Right ventricle myocardium inferior (tissue), 1 donor: ENCODE measurements at places on chromosomes 6 and 20.

DNA sequence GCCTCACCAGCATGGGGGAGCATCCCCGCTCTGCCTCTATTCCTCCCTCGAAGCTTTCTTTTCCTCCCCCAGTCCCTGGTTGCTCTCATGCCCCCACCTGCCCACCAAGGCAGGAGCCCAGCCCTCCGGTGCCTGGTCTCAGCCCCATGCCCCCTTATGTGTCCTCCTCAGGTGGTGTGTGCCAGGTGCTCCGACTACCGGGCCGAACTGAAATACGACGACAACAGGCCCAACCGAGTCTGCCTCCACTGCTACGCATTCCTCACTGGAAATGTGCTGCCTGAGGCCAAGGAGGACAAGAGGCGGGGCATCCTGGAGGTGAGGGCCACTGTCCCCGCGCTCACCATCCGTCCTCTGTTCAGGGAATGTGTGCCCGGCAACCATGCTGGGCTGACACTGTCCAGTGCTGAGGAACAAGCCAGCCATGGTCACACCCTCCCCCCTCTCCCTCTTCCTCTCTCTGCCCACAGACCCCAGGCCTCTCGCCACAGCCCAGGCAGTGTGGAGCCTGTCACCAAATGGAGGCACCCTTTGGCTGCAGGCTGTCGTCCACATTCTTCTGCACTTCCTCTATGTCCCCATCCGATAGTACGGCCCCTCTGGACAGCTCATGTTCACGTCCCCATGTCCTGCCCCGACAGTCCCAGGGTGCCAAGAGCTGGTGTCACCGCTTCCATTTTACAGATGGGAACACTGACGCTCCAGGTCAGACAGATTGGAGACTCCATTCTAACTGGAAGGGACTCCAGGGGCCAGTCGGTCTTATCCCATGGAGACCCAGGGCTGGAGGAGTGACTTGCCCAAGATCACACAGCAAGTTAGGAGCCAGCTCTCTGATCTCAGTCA, 20.4 kb downstream of the FGD2 start:
- DNase-seq = no peak

DNA sequence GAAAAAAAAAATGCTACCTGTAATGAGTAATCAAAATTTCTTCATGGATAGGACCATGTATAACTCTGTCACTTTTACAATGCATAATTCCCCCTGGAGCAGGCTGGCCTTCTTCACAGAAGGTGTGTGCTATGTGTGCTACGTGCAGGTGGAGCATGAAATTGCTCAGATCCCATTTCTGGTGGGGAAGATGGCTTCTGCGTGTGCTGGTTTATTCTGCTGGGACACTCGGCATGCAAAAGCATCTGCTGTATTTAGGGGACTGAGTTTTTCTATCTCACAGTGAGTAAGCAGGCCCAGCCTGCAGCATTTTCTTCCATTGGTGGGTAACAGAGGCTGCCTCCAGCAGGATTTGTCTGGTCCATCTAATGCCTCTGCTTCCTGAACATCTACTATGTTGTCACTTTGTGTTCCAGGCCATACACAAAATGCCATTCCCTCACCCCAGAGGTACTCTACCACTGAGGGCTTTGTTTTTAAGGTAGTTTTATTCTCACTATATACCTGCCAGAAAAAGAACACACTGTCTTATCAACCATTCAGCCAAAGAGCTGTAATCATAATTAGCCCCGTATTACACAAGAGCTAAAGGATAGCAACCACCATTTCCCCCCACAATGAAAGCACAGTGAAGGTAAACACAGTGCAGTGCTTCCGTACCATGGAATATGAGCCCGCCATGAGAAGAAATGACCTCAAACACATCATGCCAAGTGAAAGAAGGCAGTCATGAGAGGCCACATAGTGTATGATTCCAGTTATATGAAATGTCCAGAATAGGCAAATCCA, 62.4 kb downstream of the SYNDIG1 start:
- no peak for DNase-seq

- DNase-seq = no peak
These were observed 29.0 kb downstream of the CDK19 start for GRCh38 chr6:110786271-110786670.

DNA sequence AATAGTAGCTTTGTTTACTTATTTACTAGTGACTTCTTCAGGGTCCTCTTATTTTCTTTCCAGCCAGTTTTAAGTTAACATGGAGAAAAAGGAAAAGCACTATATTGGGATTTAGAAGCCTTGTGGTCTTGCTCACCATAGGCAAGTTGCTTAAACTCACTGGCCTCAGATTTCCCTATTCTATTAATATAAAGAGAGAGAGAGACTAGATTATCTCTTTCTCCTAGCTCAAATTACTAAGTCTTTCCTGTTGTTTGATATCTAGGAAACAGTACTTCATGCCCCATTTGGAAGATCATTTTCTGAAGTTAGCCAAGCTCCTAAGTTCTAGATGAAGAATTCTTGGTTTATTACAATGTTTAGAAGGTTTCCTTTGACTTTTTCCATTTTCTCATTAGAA, 32.5 kb downstream of the CTNNBL1 start:
- no peak for DNase-seq

- DNase-seq = no peak
These were observed 105.6 kb downstream of the DCDC2 start for GRCh38 chr6:24252280-24252679.

GRCh38 chr6:34484899-34485298, 19.0 kb downstream of the PACSIN1 start:
- DNase-seq = no peak

DNA sequence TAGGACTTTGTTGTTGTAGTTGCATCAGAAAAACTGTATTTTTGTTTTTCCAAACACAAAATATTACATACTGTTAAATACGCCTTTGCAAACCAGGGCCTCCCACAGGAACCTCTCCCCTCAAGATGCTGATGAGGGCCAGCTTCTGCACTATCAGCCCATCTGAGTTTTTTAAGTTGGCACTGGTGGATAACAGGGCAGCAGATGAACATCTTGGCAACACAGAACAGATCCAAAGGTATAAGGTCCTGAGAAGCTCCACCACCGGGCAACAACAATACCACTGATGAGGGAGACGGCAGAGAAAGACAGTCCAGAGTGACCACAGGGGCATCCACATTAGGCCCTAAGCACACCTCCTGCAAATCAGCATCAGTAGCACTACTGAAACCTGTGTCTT, 177.7 kb downstream of the DLL1 start:
- no peak for DNase-seq

DNA sequence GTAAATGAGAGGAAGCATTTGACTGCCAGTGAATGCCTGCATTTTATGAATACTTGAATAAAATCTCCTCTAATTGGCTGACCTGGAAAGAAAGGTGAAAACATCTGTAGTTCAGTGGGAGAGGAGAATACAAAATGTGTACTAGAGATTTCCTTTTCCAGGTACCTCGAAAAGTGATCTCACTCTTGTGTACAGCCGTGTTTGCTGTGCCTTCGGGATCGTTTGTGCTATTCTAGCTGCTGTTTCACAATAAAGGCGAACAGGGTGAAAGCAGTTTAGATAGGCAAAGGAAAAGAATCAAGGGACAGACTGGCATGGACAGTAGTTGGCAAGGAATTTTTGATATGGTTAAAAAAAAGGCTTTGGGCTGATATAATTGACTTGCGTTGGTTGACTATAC, 112.3 kb downstream of the ARID1B start:
- DNase-seq = no peak

DNA sequence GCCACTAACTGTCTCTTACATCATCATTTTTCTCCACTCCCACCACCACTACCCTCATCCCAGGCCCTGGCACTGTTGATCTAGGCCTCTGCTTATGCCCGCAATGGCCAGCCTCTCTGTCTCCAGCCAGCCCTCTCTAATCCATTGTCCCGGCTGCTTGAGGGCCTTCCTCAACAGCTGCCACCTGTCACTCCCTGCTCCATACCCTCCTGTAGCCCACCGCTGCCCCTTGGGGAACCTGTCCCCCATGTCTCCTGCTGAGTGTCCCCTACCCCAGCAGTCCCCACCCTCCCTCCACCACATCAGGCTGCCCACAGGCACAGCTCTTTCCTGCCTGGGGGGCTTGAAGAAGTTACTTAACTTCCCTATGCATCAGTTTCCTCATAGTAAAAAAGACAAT, 13.4 kb downstream of the TEAD3 start:
- no peak for DNase-seq

DNA sequence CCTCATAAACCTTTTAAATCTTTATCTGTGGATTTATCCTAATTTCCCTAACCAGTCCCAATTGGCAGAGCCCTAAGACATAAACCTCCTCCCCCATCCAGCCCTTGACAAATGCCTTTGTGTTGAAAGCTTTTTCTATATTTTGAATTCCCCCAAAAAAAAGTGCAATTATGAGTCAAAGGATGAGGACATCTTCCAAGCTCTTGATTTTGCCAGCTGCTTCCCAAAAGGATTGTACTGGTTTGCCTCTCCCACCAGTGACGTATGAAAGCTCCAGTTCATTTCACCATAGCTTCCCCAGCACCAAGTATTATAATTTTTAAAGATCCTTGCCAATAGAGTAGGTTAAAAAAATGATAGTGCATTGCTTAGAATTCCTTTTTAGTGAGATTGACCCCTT, 38.9 kb downstream of the SIRPA start:
- DNase-seq = no peak

DNA sequence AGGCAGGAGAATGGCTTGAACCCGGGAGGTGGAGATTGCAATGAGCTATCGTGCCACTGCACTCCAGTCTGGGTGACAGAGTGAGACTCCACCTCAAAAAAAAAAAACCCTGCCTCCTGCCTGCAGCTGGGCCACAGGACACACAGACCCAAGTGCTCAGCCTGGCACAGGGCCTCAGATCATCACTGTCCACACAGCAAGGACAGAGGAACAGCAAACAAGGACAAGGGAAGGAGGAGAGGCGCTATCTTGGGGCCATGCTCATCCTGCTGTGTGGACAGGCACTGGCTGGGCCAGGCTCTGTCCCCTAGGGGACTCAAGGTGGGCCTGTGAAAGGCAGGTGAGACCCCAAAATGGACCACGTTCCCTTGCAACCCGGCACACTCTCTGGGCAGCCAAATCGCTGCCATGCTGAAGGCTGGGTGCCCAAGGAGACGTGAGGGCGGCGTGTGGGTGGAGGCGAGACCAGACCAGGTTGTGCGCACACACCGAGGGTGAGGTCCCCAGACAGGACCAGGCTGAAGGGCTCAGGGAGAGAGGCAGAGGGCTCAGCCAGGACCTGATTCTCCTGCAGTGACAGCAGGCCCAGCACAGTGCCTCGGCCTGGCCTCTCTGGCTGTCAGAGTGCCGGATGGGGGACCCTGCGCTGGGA, 9.1 kb downstream of the UCKL1 start:
- peak; percentile 84 for DNase-seq

DNA sequence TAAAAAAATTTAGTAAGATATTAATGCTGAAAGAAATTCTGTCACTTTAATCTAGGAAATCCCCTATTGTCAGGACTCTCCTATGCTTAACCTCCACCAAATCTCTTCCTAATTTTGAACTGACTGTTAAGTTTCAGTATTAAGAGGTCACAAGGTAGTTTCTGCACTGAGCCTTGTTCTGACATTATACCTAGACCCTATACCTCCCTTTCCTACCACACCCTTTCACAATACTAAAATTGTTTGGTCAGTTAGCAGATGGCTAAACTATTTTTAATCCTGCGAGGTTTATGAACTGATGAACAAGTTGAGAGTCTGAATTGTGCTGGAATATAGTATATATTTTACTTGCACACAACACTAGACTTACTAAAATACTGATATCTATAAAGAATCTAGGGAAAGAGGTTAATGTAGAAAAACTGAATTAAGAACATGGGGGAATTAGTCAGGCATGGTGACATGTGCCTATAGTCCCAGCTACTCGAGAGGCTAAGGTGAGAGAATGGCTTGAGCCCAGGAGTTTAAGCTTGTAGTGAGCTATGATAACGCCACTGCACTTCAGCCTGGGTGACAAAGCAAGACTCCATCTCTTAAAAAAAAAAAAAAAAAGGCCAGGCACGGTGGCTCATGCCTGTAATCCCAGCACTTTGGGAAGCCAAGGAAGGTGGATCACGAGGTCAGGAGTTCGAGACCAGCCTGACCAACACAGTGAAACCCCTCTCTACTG, 51.5 kb downstream of the HBS1L start:
- no peak for DNase-seq

DNA sequence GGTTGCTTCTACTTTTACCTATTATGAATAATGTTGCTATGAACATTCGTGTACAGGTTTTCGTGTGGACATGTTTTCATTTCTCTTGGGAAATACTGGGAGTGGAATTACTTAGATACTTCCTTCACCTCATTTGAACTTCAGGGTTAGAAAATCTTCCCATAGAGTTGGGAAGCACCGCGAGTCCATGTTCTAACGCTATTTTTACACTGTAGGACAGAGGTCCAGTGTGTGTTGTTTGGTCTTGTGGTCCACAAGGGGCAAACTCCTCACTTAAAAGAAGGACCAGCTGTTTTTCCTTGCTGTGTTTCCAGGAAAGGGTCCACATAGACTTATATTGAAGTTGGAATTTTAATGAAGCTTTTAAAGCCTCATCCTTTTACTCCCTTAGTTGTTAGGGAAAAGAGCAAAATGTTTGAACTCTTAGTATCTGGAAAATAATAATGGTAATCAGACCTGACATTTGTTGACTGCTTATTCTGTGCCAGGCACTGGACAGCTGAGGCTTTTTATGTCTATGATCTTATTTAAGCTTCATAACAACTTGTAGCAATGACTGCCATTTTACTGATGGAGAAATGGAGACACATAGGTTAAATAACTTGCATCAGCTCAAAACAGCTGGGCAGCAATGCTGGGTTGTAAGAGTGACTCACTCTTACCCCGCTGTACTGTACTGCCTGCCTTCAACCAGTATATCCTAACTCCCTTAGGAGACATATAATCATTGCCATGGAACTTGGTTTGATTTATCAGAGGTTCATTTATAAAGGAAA, 52.0 kb downstream of the CDC5L start:
- DNase-seq = no peak

DNA sequence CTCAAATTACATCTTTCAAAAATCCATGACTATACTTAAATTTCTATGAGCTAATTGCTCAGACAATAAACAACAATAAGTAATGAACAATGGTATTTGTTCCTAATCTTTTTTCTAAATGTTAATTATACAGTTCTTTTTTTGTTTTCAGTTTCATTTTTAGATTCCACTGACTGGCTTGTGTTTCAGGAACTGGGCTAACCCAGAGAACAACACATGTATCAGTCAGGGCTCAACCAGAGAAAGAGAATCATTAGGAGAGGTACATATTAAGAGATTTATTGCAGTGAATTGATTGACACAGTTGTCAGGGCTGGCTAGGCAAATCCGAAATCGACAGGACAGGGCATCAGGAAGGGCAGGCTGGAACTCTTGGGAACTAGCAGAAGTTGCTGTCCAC, 182.8 kb downstream of the GRM1 start:
- no peak for DNase-seq
